AG04450 (cell line): ENCODE measurements at places on chromosomes 1 and 21. TPM values are rescaled to one million over a fixed set of nuclear protein-coding genes. Genes with fewer than 3 reads are reported as not detected.

GRCh38 chr1:3352952-3353331 is 101.5 kb upstream of the ARHGEF16 start:
- no peak for DNase-seq

DNA sequence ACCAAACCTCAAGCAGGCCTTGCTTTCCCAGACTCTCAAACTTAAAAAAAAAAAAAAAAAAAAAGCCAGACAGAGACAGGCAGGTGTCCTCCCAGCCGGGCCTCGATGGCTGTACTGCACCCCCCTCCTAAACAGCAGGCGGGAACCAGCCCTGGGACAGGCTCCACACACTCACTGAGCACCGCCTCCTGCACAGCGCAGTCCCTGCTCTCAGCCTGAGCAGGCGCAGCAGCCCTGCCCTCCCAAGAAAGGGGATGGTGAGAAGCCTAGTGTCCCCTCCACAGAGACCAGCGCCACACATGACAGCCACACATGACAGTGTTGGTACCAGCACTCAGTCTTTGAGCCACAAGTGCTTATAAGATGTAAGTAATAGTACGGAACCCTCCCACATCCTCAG is 11.9 kb downstream of the MX2 start:
- DNase-seq = no peak

GRCh38 chr1:36099681-36100341 is 11.1 kb downstream of the ADPRS start:
- DNase-seq = peak; percentile 45

DNA sequence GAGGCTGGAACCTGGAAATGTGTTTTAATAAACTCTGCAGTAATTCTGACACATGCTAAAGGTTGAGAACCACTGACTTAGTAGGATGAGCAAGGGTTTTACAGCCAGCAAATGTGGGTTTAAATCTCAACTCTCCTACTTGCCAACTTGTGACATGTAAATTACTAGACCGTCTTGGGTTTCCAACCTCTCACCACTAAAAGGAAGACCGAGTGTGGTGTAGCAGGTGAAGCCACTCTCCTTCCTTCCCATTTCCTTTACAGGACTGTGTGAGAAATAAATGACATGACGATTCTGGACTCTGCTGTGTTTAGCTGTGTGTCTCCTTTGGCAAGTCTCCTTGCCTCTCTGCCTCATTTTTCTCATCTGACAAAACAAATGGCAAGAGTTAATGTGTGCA is 49.5 kb upstream of the DNAJC6 start:
- DNase-seq = no peak

Gene ZFP69
- 1.8 and 3.1 TPM in 2 replicates for polyA plus RNA-seq

DNA sequence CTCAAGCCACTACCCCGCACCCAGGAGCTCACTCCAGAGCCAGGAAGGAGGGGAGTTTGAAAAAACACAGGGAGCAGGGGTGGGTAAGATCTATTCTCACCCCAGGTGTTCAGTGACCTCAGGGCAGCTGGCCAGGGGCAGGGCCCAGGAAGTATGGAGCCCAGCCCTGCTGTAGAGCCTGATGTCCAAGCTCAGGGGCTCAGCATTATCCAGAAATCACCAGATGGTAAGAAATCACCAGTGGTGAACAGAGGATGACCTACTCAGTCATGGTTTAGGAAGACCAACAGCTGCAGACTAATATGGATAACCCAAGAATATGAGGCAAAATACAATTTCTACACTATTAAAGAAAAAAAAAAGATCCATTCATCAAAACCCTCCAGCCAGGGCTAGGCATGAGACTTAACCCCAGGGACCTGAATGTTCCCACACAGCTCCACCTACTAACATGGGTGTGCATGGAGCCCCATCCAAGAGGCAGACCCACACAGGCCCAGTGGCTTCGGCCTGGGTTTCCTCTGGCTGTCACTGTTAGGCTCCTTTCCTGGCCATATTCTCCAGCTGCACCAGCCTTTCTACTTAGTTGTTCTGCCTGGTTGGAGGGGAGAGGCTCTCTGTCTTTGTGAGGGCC is 67.6 kb downstream of the KCNN3 start:
- no peak for DNase-seq

GRCh38 chr1:224064150-224064549 is 49.8 kb upstream of the FBXO28 start:
- DNase-seq = no peak

Gene HES2
- polyA plus RNA-seq = not detected in 2 replicates

- DNase-seq = no peak
Observed at GRCh38 chr1:191561276-191561675, 597.0 kb upstream of the RGS18 start.

Gene FBLIM1
- polyA plus RNA-seq = 122 and 143 TPM in 2 replicates

DNA sequence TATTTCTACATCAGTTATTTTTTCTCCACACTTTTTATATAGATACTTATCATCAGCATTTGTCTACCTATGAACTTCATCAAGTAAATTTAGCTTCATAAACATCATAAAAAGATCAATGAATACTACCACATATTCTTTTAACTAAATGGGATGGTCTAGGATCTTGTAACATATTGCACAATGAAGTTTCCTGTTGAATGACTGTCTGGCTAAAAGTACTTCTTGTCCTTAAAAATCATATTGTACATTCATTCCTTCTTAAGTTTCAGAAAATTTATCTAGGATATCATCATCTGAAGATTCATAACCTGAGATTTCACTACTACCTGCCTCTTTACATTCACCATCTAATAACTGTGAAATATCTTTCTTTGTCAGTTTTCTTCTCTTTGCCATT is 69.0 kb downstream of the MAGI3 start:
- no peak for DNase-seq

- DNase-seq = no peak
Observed at GRCh38 chr1:228917755-228918154, 182.5 kb downstream of the RHOU start.

GRCh38 chr1:34478515-34479076 is 276.3 kb upstream of the GJB5 start:
- no peak for DNase-seq

- DNase-seq = no peak
Observed at GRCh38 chr1:93669369-93669768, 12.3 kb downstream of the BCAR3 start.

DNA sequence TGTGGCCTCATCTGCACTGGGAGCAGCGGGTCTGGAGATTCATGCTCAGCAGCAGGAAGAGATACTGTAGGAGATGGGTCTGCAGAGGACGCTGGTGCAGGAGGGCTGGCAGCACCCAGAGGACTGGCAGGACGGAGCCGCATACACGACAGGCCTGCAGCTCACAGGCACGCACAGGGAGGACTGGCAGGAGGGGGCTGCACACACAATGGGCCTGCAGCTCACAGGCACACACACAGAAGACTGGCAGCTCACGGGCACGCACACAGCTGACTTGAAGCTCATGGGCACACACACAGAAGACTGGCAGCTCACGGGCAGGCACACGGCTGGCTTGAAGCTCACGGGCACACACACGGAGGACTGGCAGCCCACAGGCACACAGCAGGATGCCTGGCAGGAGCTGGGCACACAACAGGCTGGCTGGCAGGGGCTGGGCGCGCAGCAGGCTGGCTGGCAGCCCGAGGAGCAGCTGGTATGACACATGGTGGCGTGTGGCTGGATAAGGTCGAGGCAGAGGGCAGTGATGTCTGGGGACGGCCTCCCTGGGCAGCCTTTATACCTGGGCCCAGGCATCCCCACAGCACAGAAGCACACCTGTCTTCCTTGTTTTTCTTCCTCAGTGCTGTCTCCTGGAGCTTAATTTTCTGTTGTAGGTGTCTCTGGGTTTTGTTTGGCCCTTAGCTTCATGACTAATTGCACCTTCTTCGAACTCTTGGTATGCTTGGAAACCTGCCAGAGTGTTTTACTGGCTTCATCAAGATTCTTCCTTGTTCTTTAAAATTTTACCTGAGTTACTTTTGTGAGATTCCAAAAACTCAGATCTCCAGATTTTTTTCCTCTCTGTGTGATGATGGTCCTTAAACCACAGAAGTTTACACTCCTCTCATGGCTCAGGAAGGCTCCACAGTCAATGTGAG is at the start of gene KRTAP12-2:
TSS of gene KRTAP12-2 (minus strand) at position 527 of the 920 bp plus-strand sequence. CDS start at position 486, 41 bp downstream.
- no peak for DNase-seq

DNA sequence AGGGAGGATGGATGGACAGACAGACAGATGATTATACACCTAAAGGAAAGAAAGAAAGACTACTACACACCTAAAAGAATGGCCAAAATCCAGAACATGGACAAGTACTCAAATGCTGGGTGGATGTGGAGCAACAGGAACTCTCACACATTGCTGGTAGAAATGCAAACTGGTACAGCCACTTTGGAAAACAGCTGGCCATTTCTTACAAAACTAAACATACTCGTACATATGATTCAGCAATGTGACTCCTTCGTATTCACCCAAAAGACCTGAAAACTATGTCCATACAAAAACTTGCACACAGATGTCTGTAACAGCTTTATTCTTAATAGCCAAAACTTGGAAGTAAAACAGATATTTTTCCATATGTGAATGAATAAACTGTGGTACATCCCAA is 51.3 kb downstream of the PRPF38A start:
- no peak for DNase-seq

GRCh38 chr1:53043271-53043670 is 18.7 kb upstream of the PODN start:
- DNase-seq = peak; percentile 87

- DNase-seq = no peak
Observed at GRCh38 chr1:201712387-201713085, 116.4 kb upstream of the IPO9 start.

GRCh38 chr1:233085566-233085965 is 135.2 kb downstream of the NTPCR start:
- no peak for DNase-seq

DNA sequence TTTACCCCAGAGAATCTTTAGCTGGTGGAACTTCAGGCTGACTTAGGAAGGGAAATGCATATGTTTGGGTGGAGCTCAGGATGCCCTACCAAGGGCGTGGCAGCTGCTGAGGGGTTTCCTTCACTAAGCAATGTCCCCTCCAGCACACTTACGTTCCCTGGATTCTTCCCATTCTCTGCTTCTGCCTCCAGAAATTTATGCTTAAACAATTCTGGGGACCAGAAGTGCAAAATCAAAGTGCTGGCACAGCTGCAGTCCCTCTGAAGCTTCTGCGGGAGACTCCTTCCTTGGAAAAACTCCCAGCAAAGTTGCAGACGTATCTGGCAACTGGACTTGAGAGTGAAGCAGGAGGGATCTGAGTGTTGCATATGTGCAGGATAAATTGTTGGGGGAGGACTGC is 402.8 kb downstream of the PCP4 start:
- no peak for DNase-seq

Gene F3
- polyA plus RNA-seq = 319 and 330 TPM in 2 replicates

- peak; percentile 95 for DNase-seq
Observed at GRCh38 chr1:201946224-201946908, at the start of gene LMOD1. Gene LMOD1 (minus strand): TSS chr1:201946548. CDS start chr1:201946340, 208 bp downstream.

Gene PROK1
- polyA plus RNA-seq = not detected in 2 replicates

Gene TAS1R2
- polyA plus RNA-seq = not detected in 2 replicates

DNA sequence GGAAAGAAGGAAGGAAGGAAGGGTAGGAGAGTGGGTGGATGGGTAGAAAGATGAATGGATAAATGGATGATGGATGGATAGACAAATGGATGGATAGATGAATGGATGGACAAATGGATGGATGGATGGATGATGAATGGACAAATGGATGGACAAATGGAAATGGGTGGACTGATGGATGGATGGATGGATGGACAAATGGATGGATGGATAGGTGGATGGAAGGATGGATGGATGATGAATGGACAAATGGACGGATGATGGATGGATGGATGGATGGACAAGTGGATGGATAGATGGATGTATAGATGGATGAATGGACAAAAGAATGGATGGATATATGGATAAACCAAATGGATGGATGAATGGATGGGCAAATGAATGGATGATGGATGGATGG is 30.5 kb downstream of the CHD5 start:
- no peak for DNase-seq

DNA sequence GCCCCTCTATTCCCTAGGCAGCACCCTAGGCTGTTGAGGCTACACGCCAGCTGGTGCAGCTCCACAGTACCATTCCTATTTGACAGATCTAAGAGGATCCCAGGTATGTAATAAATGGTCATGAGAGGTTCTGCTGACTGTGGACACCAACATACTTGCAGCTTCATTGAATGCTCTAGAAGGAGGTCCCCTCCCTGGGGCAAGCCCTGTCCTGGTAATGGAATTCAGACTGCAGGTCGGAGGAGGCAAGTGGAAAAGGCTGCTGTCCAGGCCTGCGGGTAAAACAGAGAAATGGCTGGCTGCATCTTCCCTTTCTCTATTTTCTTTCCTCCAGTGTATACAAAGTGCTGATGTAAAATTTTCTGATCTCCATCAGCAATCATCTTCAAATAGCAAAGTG is 66.1 kb upstream of the ZNF648 start:
- no peak for DNase-seq

DNA sequence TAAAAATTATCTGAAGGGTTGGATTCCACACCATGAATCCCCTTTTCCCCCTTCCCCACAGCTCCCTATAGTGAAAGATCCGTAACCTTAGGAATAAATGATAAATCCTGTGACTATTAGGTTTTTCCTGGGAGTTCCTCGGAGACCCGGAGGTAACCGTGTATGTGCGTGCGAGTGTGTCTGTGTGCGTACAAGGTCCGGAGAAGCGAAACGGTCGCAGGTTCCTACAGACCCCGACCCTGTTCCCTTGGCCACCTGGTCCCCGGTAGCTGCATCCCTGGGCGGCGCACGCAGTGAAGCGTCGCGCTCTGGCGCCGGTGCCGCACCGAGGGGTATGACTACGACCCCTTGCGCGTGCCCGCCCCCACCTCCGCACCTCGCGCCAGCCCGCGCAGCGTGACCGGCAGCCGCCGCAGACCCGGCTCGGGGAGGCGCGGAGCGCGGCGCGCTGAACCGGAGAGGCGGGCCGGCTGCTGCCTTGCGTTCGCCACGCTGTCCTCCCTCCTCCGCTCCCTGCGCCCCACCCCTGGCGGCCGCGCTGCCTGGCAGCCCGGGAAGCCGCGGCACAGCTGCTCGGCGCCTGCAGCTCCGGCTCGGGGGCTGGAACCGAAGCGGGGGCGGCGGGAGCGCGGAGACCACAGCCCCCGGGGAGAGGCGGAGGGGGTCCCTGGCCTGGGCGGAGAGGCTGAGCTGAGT is at the start of gene AK5:
TSS of gene AK5 (plus strand) at position 529 of the 696 bp plus-strand sequence. CDS start 295 bp downstream, outside the sequence.
- no peak for DNase-seq

Gene PTPRC
- polyA plus RNA-seq = 0.05 TPM in 1 of 2 replicates, not detected in the other

GRCh38 chr1:47788761-47789160 is 208.4 kb downstream of the TRABD2B start:
- no peak for DNase-seq

DNA sequence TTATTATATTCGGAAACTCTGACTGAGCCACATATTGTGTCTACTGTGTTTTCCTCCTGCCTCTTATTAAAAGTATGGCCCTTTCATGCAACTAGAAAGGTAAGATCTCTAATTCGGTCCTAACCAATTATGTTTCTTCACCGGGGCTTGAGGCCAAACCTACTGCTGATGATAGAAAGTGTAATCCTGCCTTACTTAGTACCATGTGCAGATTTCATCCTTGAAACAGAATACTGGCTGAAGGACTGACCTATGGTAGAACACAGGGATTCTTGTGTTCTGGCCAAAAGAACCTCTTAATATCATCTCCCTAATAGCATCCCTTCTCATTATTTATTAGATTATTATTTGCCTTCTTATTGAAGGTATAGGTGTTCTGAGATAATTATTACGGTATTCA is 72.6 kb downstream of the TOR3A start:
- DNase-seq = no peak

Gene PLA2G2A
- not detected in 2 replicates for polyA plus RNA-seq

Gene F11R
- 1.7 and 2.0 TPM in 2 replicates for polyA plus RNA-seq

Gene ERICH3
- polyA plus RNA-seq = not detected in 2 replicates
